ENCODE measurements at places on chromosomes 1 and 21.

- DNase-seq = no peak
Observed at GRCh38 chr1:230694991-230695390, 18.9 kb downstream of the AGT start.

GRCh38 chr1:194846488-194846887, 1660.1 kb upstream of the B3GALT2 start:
- DNase-seq = no peak

DNA sequence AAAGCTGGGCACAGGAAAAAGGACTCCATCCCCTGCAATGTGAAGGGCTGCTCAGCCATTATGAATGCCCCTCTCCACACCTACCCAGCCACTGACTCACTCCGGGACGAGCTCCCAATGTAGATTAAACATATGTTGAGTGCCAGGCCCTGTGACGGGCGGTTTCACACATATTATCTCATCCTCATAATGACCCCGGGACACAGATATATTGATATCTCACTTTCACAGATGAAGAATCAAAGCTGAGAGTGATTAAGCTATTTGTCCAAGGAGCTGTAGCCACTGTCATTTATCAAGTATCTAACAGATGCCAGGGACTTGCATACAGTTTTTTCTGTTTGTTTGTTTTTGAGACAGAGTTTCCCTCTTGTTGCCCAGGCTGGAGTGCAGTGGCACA, 35.0 kb upstream of the SLC30A1 start:
- no peak for DNase-seq

DNA sequence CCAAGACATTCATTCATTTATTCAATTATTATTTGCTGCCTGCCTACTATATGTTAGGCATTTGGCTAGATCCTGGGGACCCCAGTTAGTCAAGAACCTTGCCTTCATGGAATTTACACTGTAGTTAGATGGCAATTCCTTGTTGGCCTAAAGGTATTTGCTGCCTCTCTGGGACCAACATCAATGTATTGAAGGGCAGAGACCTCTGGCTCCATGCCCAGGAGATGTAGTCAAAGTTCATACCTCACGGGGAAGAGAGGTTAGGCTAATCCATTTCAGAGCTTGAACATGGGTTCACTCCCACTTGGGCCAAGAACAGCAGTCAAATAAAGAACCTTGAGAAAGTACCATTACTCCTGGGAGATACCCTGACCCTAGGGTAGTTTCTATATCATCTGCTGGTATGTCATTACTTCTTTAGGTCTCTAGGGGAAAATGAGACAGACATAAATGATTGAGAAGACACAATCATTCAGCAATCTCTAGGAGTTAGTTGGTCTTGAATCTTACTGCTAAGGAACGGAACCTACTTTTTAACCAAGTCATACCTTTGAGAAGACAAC, 32.0 kb downstream of the SORT1 start:
- DNase-seq = no peak

DNA sequence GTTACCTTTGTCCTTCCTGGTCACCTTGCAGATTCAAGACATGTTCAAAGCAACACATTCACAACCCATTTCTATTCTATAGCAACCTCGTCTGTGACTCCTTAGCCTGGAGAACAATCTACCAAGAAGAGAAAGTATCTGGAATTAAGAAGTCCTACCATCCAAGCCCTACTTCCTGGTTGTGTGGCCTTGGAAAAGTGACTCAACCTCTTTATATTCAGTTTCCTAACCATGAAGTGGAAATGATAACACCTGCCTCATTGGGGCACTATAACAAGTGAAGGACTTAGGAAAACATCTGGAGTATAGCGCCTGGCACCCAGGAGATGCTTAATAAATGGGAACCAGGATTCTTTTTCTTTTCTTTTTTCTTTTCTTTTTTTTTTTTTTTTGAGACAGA, 36.5 kb upstream of the SRRM1 start:
- no peak for DNase-seq

- no peak for DNase-seq
Observed at GRCh38 chr1:27563341-27563590, 40.7 kb downstream of the AHDC1 start.

- DNase-seq = no peak
Observed at GRCh38 chr1:182699393-182700350, 15.3 kb upstream of the RGS8 start.

- DNase-seq = no peak
Observed at GRCh38 chr1:234675572-234675971, 65.6 kb upstream of the IRF2BP2 start.

DNA sequence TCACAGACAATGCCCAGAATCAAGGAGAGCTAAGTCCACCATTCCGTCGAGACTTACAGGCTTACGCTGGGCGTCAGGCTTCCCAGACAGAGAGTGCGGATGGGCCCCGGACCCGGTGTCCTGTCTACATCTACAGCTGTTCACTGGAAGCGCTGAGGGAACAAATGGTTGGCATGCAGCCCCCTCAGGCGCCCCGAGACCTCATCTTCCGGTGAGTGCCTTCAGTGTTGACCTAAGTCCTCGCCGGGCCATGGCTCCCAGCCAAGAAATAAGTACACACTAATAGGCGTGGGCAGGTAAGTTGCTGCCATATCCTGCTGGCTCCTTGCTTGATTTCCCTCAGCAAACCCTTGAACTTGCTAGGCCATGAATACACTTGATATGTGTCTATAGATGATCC, 26.2 kb downstream of the HYI start:
- DNase-seq = no peak

- DNase-seq = no peak
Observed at GRCh38 chr1:185284533-185285276, 32.3 kb downstream of the IVNS1ABP start.

- no peak for DNase-seq
Observed at GRCh38 chr1:36542962-36543515, 60.3 kb upstream of the CSF3R start.

- DNase-seq = peak; percentile 70
Observed at GRCh38 chr1:202283379-202283844, 58.3 kb downstream of the UBE2T start.

GRCh38 chr1:19974822-19975416, 4.5 kb downstream of the PLA2G2A start:
- peak; percentile 54 for DNase-seq

DNA sequence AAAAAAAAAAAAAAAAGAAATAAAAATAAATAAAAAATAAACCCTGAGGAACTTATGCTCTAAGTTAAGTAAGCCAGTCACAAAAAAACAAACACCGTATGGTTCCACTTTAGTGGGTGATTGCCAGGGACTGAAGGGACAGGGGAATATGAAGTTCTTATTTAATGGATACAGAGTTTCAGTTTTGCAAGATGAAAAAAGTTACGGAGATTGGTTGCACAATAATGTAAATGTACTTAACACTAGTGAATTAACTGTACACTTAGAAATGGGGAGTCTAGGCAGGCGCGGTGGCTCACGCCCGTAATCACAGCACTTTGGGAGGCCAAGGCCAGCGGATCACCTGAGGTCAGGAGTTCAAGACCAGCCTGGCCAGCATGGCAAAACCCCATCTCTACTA, 111.4 kb downstream of the ASH1L start:
- no peak for DNase-seq

DNA sequence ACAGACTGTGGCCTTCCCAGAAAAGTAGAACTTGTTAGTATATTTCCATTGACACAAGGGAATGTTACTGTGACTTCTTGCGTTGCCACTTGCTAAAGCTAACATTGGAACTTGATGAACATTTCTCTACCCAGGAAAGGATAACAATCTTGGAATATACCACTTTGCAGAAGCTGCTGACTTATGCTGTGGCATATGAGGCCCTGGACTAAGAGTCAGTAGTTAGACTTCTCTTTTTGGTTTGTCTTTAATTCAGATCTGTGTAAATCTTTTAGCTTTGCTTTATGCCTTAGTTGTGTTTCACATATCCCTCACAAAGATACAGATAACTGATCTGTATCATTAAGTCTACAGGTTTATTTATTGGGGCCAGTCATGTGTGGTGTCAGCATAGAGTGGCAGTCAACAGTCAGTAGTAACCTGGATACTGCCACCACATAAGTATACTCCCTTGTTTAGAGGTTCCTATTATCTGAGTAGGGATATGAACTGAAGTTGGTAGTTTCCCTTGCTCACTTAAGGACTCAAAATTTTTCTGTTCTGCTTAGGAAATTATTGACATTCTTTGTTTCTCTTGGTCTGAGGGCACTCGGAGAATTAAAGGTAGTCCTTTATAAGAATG, 14.7 kb downstream of the RNF2 start:
- DNase-seq = no peak

DNA sequence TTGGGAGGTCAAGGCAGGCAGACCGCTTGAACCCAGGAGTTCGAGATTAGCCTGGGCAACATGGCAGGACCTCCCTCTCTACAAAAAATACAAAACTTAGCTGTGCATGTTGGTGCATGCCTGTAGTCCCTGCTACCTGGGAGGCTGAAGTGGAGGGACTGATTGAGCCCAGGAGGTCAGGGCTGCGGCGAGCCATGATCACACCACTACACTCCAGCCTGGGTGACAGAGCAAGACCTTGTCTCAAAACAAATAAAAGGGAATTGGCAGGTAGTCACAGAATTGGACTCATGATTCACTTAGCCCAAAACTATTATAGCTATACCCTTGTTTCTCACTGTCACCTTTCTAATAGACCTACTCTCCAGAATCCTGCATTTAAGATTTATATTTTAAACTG, 5.5 kb downstream of the TADA1 start:
- no peak for DNase-seq

DNA sequence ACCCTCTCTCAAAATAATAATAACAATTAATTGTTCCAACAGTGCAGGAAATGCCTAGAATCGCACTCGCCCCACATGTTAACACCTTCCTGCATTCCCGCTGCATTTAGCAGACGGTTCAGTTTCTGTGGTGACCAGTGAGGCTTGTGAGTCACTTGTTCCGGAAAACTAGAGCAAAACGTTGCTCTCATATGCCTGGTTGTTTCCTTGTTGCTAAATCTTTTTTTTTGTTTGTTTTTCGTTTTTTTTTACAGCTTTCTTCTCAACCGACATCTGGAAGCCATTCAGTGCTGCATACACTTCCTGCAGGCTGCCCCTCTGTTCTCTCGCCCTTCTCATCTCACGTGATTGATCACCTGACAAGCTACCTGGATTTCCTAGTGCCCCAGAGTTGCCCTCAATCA, 56.9 kb upstream of the TMPRSS2 start:
- no peak for DNase-seq

DNA sequence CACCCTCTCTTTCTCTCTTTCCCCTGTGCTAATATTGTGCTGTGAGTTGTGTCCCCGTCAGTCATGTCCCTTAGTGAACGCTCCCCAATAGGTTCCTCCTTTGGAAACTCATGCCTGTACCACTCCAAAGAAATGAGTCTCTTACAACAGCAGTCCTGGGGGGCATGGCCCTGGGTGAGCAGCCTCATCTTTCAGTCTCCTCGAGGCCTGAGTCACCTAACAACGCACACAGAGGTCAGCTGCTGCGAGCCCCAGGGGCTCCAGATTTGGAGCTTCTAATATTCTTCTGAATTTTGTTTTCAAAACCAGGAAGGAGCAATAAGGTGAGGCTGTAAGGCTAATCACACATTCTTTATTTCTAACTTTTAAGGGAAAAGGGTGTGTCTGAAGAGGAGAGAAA, 30.5 kb upstream of the ZBTB8A start:
- DNase-seq = peak; percentile 69

DNA sequence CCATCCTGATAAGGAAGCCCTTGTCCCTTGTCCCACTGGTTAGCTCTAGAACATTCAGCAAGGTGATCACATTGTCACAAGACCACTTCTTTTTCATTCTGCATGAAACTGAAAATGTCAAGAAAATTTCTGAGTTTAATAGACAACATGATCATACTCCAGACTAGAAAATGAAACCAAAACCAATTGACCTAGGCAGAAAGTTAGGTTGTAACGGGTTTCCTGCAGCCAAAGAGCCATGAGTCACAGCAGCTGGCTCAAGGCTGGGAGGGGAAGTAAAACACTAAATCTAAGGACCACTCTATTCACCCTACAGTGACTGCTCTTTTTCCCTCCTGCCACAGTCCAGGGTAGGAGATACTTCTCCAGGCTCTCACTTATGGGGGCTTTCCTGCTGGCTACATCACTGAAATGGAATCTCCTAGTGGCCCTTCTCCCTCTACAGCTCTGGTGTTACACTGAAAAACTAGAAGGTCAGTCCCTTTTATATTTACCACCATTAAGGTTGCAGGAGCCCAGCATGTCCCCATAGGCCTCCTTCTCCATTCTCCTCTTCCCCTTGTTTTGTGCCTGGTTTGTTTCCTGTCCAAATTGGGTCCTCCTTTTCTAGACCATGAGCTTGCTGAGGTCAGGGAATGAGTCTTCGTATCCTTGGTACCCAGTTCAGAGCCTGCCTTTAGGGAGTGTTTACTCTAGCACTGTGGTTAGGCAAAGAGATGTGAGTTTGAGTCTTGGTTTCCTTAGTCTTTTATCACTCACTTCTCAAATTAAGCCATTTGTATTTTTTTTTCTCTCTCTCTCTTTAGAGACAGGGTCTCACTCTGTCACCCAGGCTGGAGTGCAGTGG, 236.5 kb upstream of the JUN start:
- peak; percentile 54 for DNase-seq

GRCh38 chr1:202200112-202200548, 6.5 kb downstream of the LGR6 start:
- no peak for DNase-seq

- no peak for DNase-seq
Observed at GRCh38 chr1:58933599-58933926, 149.7 kb upstream of the JUN start.

DNA sequence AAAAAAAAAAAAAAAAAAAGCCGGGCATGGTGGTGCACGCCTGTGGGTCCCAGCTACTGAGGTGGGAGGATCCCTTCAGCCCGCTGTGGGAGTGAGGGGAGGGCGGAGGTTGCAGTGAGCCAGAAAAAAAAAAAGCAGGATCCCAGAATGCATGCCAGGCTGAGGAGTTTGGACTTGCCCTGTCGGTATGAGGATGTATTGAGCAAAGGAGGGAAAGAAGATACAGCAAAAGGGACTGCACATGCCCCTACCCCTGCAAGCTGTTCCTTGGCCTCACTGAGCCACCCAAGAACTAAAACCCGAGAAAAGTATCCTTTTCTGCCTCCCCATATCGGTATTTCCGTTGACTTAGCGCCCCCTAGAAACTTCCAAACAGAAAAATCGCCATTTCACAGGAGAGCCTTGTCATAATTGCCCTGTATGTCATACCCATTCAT, 1.3 kb upstream of the GPATCH4 start:
- no peak for DNase-seq

GRCh38 chr1:238900334-238900865, 486.0 kb upstream of the CHRM3 start:
- DNase-seq = no peak

- DNase-seq = no peak
Observed at GRCh38 chr1:53987880-53988279, 30.1 kb downstream of the LDLRAD1 start.

GRCh38 chr1:54883349-54884102, 3.5 kb downstream of the DHCR24 start:
- no peak for DNase-seq
